Activated T-cell treated with anti-CD3 and anti-CD28 coated beads, Interleukin-2, amount 50 U/mL, for 72 hours (primary cell): ENCODE measurements at places on chromosomes 3 and 15. TPM values are rescaled to one million over a fixed set of nuclear protein-coding genes. Genes with fewer than 3 reads are reported as not detected.

DNA sequence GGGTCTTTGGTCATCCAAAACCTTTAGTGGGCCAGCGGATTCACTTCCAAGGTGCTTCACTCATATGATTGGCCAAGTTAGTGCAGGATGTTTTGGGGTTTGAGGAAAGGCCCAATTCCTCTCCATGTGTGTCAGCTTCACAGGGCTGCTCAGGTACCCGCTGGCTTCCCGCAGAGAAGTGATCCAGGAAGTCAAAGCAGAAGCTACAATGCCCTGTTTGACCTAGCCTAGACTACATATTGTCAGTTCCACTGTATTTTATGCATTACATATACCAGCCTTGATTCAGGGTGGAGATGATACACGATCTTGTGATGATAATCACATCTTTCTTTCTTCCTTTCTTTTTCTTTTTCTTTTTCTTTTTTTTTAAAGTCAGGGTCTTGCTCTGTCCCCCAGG lies 32.1 kb downstream of the PDE8A start:
- H3K4me3 ChIP-seq = no peak overlapping the region
- H3K27ac ChIP-seq = no peak overlapping the region
- H3K27me3 ChIP-seq = no peaks in the 10 kb centered on the region
- no peaks in the 10 kb centered on the region for H3K36me3 ChIP-seq

GRCh38 chr15:67198157-67198754 lies 56.2 kb downstream of the AAGAB start:
- H3K36me3 ChIP-seq = peaks cover 15% of the 10 kb centered on the region
- H3K4me1 ChIP-seq = peaks cover 10% of the 10 kb centered on the region
- DNase-seq = no peak
- no peaks in the 10 kb centered on the region for H3K27me3 ChIP-seq

DNA sequence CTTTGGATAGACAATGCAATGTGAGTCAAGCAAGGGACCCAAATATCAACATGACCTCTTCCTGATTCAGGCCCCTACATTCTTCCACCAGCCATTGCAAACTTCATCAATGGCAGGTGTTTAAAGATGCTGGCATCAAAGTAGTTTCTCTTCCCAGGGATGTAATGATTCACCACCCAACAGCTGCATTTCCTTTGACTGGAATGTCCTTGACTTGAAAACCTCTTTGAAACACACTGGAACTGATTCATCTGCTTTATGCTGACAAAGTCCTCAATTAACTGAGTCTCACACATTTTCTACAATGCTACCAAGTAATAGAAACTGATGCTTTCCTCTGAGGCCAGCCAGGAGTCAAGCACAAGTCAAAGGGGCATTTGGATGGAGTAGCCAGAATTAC lies 385.5 kb downstream of the GBE1 start:
- no peaks in the 10 kb centered on the region for H3K27me3 ChIP-seq
- no peak for DNase-seq
- no peaks in the 10 kb centered on the region for H3K36me3 ChIP-seq

- H3K36me3 ChIP-seq = peaks cover 8% of the 10 kb centered on the region
- no peaks in the 10 kb centered on the region for H3K4me1 ChIP-seq
- H3K27me3 ChIP-seq = peaks cover 5% of the 10 kb centered on the region
- no peak within 1 kb of the TSS for H3K27ac ChIP-seq
- H3K4me3 ChIP-seq = no peak within 1 kb of the TSS
- DNase-seq = no peak
Measured at GRCh38 chr3:139020868-139021234, at the start of gene PRR23B. PRR23B (minus strand) TSS chr3:139020926; CDS start chr3:139020661, 265 bp downstream.

Gene SERPINI2
- total RNA-seq = not detected

Gene SYNPR
- total RNA-seq = not detected
